ENCODE measurements at places on chromosomes 6 and 20. TPM values are rescaled to one million over a fixed set of nuclear protein-coding genes. Genes with fewer than 3 reads are reported as not detected.
A peak's percentile ranks its signal among the peaks of the same experiment; 100 is the strongest.

HLA-DQB1 gene
- polyA plus RNA-seq, result 23.7 TPM

PHACTR3 gene
- polyA plus RNA-seq, result 8.3 TPM

TBC1D32 gene
- 13.3 TPM for polyA plus RNA-seq

EYS gene
- 0.76 TPM for polyA plus RNA-seq

HLA-DPA1 gene
- 163 TPM for polyA plus RNA-seq

SUMO4 gene
- polyA plus RNA-seq, result 0.52 TPM

TMEM74B gene
- polyA plus RNA-seq, result 58.5 TPM

- no peaks in the 10 kb centered on the region for H3K4me1 ChIP-seq
- H3K4me3 ChIP-seq, result no peak overlapping the region
Measured at GRCh38 chr6:137763886-137764285, 103.2 kb upstream of the TNFAIP3 start.

DNA sequence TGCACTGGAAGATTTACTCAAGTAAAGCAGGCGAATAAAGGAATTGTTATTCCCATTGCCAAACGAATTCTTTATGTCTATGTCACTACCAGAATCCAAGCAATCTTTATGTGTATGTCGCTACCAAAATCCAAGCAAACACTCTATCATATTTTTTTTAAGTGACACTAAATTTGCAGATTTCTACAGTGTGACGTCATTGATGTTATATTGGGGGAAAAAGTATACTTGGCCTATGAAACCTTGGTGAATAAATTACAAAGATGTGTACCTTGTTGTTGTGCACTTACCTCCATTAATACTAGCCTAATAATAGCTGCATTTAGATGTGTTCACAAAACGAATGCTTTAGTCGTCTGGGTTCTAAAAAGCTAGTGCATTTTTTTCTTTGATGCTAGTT is 957 bp downstream of the TTK start:
- DNase-seq, result no peak
- H3K36me3 ChIP-seq, result peaks cover 2% of the 10 kb centered on the region
- no peak overlapping the region for H3K27ac ChIP-seq
- H3K4me1 ChIP-seq, result no peaks in the 10 kb centered on the region
- peak overlapping the region; percentile 97 for H3K4me3 ChIP-seq
- H3K27me3 ChIP-seq, result no peaks in the 10 kb centered on the region

DNA sequence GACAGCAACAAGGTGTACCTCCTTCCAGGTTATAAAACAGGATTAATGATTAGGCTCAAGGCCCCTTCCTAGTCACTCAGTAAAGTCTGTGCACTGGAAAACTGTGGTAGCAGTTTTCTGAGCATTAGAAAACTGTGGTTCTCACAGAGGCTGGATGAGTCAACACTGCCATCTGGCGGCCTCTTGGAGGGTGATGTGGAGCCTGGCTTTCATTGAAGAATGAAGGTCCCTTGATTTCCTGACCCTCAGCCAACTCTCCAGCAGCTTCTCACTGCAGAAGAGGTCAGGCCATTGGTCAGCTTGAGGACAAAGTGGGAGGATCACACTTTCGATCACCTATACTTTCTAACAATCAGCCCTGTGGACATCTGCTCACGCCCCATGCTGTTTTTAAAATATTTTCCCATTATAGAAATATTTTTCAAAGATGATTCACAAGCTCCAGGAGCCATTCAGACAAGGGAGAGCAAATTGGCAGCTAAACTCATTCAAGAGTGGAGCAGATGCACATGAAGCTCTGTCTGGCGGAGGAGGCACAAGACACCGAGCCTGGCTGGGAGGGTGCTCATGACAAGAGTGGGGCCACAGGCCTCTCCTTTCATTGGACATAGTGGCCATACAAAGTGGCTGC is 23.2 kb downstream of the PSMB1 start:
- H3K27ac ChIP-seq, result no peak overlapping the region
- H3K4me3 ChIP-seq, result no peak overlapping the region

DNA sequence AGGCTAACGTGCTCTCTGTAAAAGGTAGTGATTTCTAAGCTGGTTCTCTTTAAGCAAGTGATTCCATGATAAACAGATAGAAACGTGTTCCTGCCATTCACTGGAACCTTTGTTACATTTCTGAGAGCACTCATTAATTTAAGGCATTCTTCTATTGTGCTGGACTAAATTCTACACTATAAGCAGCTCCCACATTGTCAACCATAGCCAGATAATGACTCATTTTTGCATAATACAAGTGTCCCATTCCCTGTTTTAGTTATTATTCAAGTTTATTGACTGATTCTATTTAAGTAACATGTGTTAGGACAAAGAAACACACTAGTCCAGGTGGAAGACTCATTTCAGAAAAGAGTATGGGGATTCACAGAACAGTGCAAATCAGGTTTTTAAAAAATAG is 13.5 kb upstream of the XRN2 start:
- H3K4me1 ChIP-seq, result no peaks in the 10 kb centered on the region
- DNase-seq, result no peak
- H3K27ac ChIP-seq, result no peak overlapping the region
- H3K27me3 ChIP-seq, result peaks cover 2% of the 10 kb centered on the region
- no peak overlapping the region for H3K4me3 ChIP-seq

- H3K36me3 ChIP-seq, result no peaks in the 10 kb centered on the region
- H3K27me3 ChIP-seq, result peaks cover 21% of the 10 kb centered on the region
- H3K4me3 ChIP-seq, result no peak overlapping the region
- DNase-seq, result no peak
- no peak overlapping the region for H3K27ac ChIP-seq
Measured at GRCh38 chr6:32814145-32814544, 2.7 kb downstream of the HLA-DOB start.
